Activated CD4-positive, alpha-beta T cell treated with anti-CD3 and anti-CD28 coated beads, Interleukin-2, amount 10 ng/mL, durations not matched to agents 24 days and 14 days (primary cell): ENCODE measurements at places on chromosomes 7 and 10. TPM values are rescaled to one million over a fixed set of nuclear protein-coding genes. Genes with fewer than 3 reads are reported as not detected.

The UTF1 gene
- total RNA-seq: 0.17 and 0.19 TPM in 2 replicates

The HTR5A gene
- not detected in 2 replicates for total RNA-seq

The ATG9B gene
- 7.3 and 7.5 TPM in 2 replicates for total RNA-seq

- H3K27me3 ChIP-seq: peaks cover 2% of the 10 kb centered on the region
- no peak overlapping the region for H3K4me3 ChIP-seq
- H3K4me1 ChIP-seq: no peaks in the 10 kb centered on the region
- H3K27ac ChIP-seq: no peak overlapping the region
- no peak for DNase-seq
These were observed 64.5 kb upstream of the PDLIM1 start for GRCh38 chr10:95355301-95355700.

GRCh38 chr10:122113161-122113944 lies 124.4 kb downstream of the TACC2 start:
- peaks cover 38% of the 10 kb centered on the region for H3K27me3 ChIP-seq
- H3K27ac ChIP-seq: no peak overlapping the region
- peaks cover 1% of the 10 kb centered on the region for H3K4me1 ChIP-seq
- no peaks in the 10 kb centered on the region for H3K36me3 ChIP-seq
- no peak overlapping the region for H3K4me3 ChIP-seq

The CTBP2 gene
- 0.16 TPM in 1 of 2 replicates, not detected in the other for total RNA-seq

GRCh38 chr10:127935071-127935561 lies 28.2 kb downstream of the PTPRE start:
- no peak overlapping the region for H3K27ac ChIP-seq
- no peak for DNase-seq
- H3K4me1 ChIP-seq: no peaks in the 10 kb centered on the region
- no peak overlapping the region for H3K4me3 ChIP-seq
- H3K36me3 ChIP-seq: no peaks in the 10 kb centered on the region

The FOXI2 gene
- total RNA-seq: not detected in 2 replicates

The ACBD7 gene
- total RNA-seq: 1.0 and 1.3 TPM in 2 replicates
